ENCODE measurements at places on chromosomes 6 and 20.

- no peak for DNase-seq
Measured at GRCh38 chr6:52697903-52698302, 27.0 kb downstream of the TMEM14A start.

GRCh38 chr6:112221561-112221960 is 32.8 kb downstream of the LAMA4 start:
- DNase-seq: no peak

DNA sequence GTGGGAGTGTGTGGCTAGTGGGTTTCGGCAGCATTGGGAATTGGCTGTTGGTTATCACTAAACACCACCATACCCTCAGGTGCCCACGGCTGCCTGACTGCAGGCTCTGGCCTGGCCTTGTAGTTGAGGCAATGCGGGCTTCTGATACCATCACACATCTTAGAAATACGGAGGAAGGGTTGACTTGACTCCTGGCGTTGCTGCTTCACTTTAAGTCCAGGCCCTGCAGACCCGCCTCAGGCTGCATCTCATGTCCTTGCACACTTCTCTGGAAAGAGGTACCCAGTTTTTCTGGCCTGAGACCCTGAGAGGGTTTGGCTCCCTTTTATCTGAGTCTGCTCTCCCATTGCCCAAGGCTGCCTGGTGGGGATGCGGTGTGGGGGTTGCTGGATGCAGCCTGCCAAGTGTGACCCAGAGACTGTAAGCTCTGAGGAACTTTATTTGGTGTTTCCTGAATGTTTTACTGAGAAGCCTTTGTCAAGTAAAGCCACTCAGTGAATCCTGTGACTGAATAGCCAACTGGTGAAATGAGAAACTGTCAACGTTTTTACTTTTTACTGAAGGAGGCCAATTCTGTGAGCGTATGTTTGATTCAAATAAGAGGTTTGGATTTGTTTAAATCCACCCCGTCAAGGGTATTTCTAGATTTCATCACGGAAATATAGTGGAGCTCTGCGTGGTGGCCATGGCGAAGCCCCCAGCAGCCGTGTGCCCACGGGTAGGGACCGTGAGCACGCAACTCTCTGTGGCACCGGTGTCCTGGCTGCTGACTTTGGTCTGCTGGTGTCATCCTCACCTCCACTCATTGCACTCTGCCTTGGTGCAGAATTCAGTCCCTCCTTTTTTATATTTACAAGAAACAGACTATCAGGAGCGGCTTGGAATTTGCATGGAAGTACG is 160.1 kb downstream of the DTNBP1 start:
- no peak for DNase-seq

DNA sequence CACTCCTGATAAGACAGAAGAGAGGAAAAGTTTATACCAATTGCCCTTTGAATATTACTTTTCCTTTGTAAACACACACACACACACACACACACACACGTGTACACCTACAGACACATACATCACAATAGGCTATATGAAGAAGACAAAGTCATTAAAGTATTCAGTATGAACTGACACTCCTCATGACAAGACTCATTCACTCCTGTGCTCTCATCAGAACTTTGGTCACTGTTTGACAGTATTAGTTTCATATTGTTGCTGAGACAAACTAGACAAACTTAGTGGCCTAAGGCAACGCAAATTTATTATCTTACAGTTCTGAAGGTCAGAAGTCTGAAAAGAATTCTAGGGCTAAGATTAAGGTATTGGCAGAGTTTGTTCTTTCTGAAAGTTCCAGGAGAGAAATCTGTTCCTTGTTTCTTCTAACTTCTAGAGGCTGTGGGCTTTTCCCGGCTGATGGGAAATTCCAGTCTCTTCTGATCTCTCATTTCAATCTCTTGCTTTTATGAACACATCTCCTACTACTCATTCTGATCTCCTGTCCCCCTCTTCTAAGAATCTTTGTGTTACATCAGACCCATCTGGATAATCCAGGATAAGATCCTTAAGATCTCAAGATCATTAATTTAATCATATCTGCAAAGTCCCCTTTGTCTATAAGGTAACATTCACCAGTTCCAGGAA is 171.3 kb downstream of the HACE1 start:
- no peak for DNase-seq

DNA sequence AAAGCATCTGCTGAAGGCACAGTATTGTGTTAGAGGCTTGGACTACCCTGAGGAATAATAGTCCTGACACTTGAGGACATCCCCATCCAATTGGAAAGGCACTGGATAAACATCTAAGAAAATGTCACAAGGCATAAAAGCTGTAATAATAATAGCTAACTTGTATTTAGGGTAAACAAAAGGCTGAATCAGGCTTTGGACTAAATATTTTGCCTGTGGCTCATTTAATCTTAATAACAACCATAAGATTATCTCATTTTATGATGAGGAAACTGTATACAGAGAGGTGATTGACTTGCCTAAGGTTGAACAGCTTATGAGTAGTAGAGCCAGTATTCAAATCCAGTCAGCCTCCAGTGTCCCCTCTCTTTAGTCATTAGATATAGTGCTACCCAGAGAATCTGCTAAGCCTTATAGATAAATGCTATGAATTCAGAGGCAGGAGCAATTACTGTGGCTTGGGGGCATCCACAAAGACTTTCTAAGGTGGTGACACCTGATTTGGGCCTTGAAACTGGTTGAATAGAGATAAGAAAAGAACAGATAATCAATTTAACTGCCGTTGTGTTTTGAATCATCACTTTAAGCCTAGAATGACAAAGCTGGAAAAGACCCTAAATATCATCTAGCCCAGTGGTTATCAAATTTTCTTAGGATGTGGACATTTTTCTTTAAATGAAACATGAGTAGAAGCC is 7.5 kb upstream of the ZSWIM1 start:
- DNase-seq: no peak

Measured in NCI-H446 (cell line).